ENCODE measurements at places on chromosomes 5 and 9. TPM values are rescaled to one million over a fixed set of nuclear protein-coding genes. Genes with fewer than 3 reads are reported as not detected.

Gene ANGPTL2
- 19.4 TPM for total RNA-seq

GRCh38 chr5:57804505-57804904 lies 321.9 kb upstream of the ACTBL2 start:
- H3K36me3 ChIP-seq: no peaks in the 10 kb centered on the region
- no peak for DNase-seq
- H3K4me3 ChIP-seq: no peak overlapping the region
- no peaks in the 10 kb centered on the region for H3K27me3 ChIP-seq

GRCh38 chr5:154788212-154788611 lies 33.0 kb downstream of the LARP1 start:
- peaks cover 37% of the 10 kb centered on the region for H3K4me1 ChIP-seq
- H3K27ac ChIP-seq: no peak overlapping the region
- no peak overlapping the region for H3K4me3 ChIP-seq
- H3K27me3 ChIP-seq: no peaks in the 10 kb centered on the region

GRCh38 chr9:82252116-82252515 lies 263.5 kb downstream of the SPATA31D1 start:
- no peaks in the 10 kb centered on the region for H3K4me1 ChIP-seq
- H3K4me3 ChIP-seq: no peak overlapping the region
- DNase-seq: no peak
- no peak overlapping the region for H3K27ac ChIP-seq
- no peaks in the 10 kb centered on the region for H3K36me3 ChIP-seq
- H3K27me3 ChIP-seq: no peaks in the 10 kb centered on the region

GRCh38 chr5:89016741-89017303 lies 133.8 kb upstream of the MEF2C start:
- no peak for DNase-seq
- no peaks in the 10 kb centered on the region for H3K4me1 ChIP-seq
- no peak overlapping the region for H3K27ac ChIP-seq
- no peak overlapping the region for H3K4me3 ChIP-seq
- H3K36me3 ChIP-seq: no peaks in the 10 kb centered on the region

DNA sequence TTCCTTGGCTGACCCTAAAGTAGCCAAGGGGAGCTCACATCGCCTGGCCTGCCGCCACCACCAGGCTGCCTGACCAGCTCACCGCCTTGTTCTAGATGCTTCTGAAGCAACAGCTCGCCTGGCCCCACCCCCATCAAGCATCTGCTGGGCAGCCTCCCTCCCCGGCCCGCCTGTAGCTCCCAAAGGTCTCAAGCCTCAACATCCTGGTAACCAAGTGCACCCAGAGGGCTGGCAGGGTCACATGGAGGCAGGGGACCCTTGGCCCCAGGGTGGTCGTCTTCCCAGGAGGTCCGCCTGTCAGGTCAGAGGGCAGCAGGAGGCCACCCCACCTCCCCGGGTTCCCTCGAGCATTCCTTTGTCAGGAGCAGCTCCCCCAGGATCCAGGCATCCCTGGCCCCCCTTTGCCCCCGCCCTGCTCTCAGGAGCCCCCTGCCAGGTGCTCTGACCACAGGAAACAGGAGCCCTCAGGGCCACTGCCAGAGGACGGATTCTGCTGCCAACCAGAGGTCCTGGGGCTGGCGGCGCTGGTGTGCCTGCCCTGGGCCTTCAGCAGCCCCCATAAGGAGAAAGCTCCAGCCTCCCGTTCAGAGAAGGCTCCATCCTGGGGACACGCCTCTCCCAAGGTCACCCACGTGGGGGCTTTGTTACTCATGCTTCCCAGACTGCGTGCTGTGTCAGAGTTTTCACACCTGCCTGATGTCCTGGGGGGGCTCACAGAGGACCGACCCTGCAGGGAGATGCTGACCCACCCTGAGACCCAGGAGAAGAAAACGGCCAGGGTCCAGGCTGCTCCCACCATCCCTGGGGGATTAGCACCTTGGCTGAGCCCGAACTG lies 3.5 kb upstream of the LRRC14B start:
- DNase-seq: no peak
- no peaks in the 10 kb centered on the region for H3K36me3 ChIP-seq
- H3K27me3 ChIP-seq: peaks cover 8% of the 10 kb centered on the region
- H3K4me1 ChIP-seq: peaks cover 9% of the 10 kb centered on the region
- H3K27ac ChIP-seq: no peak overlapping the region

DNA sequence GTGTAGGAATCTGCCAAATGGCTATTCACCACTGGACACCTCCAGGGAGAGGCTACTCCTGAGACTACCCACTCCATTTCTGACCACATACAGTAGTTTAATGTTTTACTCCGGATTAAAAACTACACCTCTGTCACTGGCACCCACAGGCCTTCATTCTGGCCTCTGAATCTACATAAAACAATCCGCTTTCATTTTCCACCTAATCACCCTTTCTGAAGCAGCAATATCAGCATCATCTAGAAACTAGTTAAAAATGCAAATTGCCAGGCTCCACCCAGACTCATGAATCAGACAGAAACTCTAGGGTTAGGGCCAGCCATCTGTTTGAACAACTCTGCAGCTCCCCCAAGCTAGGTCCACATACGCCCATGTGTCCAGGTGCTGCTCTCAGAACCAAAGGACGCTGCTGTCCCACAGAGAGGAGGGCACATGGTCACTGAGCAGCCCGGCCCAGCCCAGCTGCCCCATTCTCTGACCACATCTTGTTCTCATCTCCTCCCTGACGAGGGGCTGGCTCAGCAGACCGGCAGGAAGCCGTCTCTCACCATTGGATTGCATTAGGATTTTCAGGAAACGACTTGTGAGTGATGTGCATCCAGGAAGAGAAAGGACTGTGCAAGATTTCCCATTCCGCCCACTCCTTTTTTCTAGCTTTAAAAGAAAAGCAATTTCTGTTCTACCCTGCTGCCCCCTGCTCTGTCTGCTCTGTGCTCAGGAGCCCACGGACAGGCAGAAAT lies 34.7 kb downstream of the ADAM19 start:
- H3K4me1 ChIP-seq: peaks cover 42% of the 10 kb centered on the region
- H3K4me3 ChIP-seq: peak overlapping the region; percentile 8
- peak; percentile 70 for DNase-seq
- no peaks in the 10 kb centered on the region for H3K36me3 ChIP-seq
- peak overlapping the region; percentile 49 for H3K27ac ChIP-seq

GRCh38 chr5:142353071-142353472 lies 28.3 kb upstream of the SPRY4 start:
- DNase-seq: no peak
- no peak overlapping the region for H3K27ac ChIP-seq
- no peak overlapping the region for H3K4me3 ChIP-seq

- H3K4me1 ChIP-seq: no peaks in the 10 kb centered on the region
- H3K27me3 ChIP-seq: peaks cover 10% of the 10 kb centered on the region
- DNase-seq: no peak
Observed at GRCh38 chr9:36772449-36773403, 200.0 kb downstream of the MELK start.

GRCh38 chr5:145776886-145777285 lies 58.3 kb downstream of the PRELID2 start:
- H3K27ac ChIP-seq: no peak overlapping the region
- H3K4me1 ChIP-seq: peaks cover 6% of the 10 kb centered on the region
- H3K4me3 ChIP-seq: no peak overlapping the region
- DNase-seq: no peak
- no peaks in the 10 kb centered on the region for H3K27me3 ChIP-seq
- H3K36me3 ChIP-seq: no peaks in the 10 kb centered on the region

All from upper lobe of right lung (tissue), 1 donor.